ENCODE measurements at places on chromosomes 11 and 22. TPM values are rescaled to one million over a fixed set of nuclear protein-coding genes. Genes with fewer than 3 reads are reported as not detected.

RIMBP3C gene
- 0.18 TPM for total RNA-seq

SLC35F2 gene
- total RNA-seq: 38.6 TPM

TSPAN32 gene
- not detected for total RNA-seq

RCN1 gene
- total RNA-seq: 187 TPM

PRG3 gene
- not detected for total RNA-seq

GGTLC3 gene
- not detected for total RNA-seq
